ENCODE measurements at places on chromosomes 6 and 20. TPM values are rescaled to one million over a fixed set of nuclear protein-coding genes. Genes with fewer than 3 reads are reported as not detected.
A peak's percentile ranks its signal among the peaks of the same experiment; 100 is the strongest.

PPP1R11 gene
- 37.4 TPM for total RNA-seq

GRCh38 chr6:120354452-120355098, 979.7 kb downstream of the TBC1D32 start:
- no peaks in the 10 kb centered on the region for H3K27me3 ChIP-seq
- DNase-seq: peak; percentile 13
- no peak overlapping the region for H3K4me3 ChIP-seq
- H3K36me3 ChIP-seq: no peaks in the 10 kb centered on the region
- no peak overlapping the region for H3K27ac ChIP-seq
- peaks cover 2% of the 10 kb centered on the region for H3K4me1 ChIP-seq

SYCP2L gene
- not detected for total RNA-seq

MYLK4 gene
- total RNA-seq: 0.21 TPM
